ENCODE measurements at places on chromosomes 7 and 10.

DNA sequence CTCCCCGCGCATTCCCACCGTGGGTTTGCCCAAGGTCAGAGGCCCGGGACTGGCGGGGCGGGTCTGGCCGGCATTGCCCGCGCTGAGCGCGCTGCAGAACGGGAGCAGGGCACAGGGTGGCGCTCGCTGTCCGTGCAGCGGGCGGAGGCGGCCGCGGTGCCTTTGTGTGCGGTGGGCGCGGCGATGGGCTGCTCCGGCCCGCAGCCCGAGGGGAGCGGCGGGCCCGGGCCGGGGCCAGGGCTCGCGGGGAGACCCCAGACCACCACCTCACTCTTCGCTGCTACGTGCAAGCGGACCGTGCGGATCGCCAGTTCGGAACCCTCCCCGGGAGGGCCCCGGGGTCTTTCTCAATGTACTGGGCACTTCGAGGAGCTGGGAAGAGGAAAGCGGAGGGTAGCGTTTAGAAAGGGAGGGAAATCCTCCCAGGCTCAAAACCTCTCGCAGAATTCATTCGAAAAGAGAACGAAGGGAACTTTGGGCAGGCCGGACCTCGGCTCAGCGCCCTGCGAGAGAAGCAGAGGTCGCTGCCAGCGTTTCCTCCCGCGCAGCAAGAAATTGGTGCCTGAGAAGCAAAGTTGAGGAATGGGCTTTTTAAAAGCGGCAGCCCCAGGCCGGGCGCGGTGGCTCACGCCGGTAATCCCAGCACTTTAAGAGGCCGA, 8.5 kb downstream of the SP8 start:
- no peak for DNase-seq

DNA sequence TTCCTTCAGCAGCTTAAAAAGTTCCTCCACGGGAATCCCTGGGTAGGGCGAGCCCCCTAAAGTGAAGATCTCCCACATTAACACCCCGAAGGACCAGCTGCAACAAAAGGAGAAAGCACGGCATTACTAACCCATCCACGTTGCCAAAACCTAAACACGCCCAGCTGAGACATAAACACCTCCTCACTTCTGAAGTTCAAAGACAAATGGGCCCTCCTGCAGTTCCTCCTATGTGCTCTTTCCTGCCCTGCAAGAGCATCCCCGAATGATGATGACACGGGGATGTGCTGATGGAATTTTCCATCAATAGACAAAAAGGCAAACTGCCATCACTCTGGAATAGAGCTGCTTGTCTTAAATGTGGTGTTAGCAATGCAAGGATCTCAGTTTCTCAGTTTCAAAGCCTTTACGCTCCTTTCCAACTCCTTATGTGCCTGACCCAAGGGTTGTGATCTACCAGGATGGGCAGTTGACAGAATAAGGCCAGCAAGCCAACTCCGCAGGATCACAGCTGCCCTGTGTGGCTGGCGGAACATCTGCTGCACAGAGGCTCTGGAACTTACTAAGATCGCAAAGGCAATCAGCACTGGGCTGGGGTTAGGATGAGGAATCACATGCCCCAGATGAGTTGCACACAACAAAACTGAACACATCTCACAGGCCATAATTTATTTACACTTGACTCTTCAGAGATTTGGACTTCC, 112.7 kb downstream of the FGFR2 start:
- no peak for DNase-seq

GRCh38 chr7:99032928-99033327, 111.0 kb downstream of the SMURF1 start:
- DNase-seq, result no peak

DNA sequence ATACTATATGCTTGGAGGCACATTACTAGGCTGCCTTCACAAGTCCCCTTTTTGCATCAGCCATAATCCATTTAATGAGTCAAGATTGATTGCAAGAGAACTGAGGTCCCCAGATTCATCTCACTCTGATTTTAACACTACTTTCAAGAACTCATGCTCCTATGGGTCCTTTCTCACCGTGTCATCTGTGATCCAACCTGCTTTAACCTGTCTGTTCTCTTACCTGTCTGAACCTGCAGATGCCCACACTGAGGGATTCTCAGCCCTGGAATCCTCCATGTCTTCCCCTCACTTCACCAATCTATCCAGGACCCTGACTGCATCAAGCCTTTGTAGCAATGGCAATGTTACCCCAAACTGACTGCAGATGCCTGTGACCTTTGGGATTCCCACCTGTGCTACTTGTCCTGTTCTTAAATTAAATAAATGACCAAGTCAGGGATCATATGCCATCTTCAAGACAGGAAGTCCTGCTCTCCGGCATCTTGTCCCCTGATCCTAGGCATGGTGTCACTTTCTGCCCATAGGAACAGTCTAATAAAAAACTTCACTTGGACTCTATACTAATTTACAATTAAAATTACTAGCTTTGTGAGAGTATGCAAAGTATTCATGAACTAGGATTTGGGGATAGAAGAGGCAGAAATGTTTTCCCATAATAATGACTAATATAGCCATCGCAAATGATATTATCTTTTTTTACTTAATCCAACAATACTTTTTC, 25.9 kb upstream of the GOT1 start:
- no peak for DNase-seq

DNA sequence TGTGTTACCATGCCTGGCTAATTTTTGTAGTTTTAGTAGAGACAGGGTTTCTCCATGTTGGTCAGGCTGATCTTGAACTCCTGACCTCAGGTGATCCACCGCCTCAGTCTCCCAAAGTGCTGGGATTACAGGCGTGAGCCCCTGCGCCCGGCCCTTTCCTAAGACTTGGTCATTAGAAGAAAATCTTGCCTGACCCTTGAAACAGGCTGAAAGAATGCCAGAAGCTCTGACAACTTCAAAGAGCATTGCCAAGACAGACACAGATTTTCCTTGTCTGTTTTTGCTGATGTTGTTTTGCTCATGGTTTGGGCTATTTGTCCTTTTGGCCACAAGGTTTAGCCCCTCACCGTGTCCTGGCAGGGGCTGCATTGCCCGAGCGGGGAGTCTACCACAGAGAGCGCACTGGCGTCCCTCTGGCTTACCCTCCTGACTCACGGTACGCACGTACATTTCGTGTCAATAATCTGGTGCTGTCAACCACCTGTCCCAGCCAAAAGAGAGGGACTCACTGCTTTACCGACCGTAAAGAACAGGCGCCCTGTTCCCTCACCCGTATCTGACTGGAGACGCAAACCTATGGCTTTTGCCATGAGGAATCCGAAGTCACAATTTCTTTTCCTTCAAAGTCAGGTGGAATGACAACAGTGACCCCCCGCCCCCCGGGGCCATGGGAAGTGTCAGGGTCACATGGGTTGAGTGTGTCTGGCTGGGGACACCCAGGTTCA, 10.1 kb upstream of the INPP5A start:
- DNase-seq, result no peak

DNA sequence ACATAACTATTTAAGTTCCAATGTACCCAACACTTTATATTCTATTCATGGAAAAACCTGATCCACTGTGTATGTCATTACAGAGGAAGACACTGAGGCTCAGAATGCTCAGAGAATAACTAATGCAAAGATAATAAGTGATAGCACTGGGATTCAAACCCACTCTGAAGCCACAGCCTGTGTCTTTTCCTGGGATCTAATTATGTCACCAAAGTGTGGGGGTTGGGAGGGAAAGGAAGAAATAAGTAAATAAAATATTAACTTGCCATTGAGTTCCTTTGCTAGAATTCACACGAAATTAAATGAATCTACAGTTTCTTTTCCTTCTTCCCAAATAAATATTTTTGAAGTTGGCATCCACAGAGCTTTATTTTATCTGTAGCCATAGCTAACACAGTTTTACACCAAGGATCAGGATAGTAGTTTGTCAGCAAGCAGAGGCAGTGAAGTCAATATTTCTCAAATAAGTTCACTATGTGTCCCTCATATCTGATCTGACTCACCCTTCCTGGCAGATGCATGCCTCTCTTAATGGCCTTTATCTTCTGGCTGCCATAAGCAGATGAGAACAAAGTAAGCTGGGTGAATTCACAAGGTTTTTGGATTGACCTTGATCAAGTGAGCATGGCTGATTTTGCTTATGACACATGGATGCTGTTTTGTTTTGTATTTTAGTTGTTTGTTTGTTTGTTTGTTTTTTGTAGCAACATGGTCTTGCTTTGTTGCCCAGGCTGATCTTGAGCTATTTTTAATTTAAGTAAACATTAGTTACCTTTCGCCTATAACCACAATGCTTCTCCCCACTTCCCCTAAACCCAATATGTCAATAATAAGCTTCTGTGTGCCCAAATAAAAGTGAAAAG, 6.3 kb downstream of the RAPGEF5 start:
- no peak for DNase-seq

DNA sequence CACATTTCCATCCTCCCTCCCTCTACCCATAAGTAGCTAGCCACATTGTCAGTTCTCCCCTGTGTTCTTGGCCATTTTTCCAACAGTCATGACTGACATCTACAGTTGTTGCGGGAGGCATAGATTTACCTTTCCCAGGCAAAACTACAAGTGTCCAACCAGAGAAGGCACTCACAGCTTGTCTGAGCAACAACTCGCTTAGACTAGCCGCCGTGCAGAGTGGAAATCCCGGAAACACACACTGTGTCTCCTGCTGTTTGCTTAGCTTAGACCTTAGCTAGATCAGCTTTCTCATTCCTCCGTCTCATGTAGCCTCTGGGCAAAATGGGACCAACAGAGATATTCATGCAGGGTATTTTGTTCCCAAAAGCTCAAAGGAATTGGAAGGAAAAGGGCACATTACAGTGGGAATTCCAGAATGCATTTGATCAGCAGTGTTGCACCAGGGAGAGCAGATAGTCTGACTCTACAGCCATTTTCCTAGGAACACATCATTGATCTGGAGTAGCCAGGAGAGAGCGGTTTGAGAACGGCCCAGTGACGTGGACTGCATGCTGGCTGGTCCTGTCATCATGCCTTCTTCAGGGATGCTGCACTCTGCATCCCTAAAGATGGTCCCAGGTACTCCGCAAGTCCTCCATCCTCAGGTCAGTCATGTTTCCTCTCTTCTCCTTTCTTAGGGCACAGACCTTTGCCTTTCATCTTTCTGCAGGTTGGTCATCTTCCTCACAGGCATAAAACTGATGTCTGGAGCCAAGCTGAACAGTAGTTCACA, 89.4 kb downstream of the C10orf90 start:
- no peak for DNase-seq

DNA sequence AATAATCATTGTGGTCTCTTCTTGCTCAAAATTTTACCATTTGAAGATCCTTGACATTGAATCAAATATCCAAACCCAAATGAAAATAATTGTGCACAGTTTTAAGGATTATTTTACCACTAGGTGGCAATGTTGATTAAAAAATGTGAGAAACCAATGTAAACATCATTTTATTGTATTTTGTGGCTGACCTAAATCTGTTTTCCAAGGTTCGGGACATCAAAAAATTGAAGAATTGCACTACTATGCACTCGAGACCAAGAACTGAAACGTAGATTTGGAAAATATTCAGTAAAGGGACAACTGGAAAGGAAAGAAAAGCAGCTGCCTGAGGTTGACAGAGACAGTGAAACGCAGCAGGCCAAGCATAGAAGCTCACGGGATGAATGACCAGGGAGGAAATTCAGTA, 259.3 kb downstream of the SNX13 start:
- no peak for DNase-seq

GRCh38 chr7:151665368-151665767, 145.7 kb upstream of the RHEB start:
- no peak for DNase-seq

- no peak for DNase-seq
These were observed 43.2 kb upstream of the FAM133B start for GRCh38 chr7:92633211-92633906.

DNA sequence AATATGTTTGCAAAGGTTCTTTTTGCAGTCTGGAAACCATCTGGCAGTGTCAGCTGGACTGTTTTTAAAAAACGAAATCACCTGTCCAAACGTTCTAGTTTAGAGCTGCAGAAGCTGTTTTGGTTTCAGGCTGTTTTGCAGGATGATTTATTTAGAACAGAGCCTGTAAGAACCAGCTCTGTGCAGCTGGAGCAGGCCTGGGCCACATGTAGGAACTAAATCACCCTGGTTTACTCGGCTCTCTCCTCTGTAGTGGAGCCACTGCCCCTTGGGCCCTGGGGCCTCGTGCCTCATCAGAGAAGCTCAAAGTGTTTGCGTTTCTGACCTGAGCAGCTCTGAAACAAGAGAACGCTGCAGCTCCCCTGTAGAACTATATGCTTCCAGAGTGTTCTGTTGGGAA, 142.5 kb downstream of the ACTR3B start:
- DNase-seq, result no peak

DNA sequence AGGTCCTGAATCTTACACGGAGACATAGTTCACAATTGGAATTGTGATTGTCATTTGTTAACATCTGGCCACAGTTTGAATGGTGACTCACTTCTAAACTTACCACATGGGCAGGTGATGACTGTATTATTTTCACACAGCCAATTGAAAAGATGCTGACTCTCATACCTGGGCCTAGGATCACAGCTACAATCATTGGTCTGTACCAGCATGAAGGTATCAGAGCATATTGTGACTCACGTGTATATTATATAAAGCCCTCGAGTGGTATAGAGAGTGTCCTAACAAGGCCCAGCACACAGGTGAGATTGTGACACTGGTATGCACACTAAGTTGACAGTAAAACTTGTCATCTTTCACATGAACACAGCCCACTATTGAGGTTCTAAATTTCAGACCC, 9.4 kb upstream of the ZNF107 start:
- DNase-seq, result no peak
